Body of pancreas (tissue), 4 donors: ENCODE measurements at places on chromosomes 7 and 10.

DNA sequence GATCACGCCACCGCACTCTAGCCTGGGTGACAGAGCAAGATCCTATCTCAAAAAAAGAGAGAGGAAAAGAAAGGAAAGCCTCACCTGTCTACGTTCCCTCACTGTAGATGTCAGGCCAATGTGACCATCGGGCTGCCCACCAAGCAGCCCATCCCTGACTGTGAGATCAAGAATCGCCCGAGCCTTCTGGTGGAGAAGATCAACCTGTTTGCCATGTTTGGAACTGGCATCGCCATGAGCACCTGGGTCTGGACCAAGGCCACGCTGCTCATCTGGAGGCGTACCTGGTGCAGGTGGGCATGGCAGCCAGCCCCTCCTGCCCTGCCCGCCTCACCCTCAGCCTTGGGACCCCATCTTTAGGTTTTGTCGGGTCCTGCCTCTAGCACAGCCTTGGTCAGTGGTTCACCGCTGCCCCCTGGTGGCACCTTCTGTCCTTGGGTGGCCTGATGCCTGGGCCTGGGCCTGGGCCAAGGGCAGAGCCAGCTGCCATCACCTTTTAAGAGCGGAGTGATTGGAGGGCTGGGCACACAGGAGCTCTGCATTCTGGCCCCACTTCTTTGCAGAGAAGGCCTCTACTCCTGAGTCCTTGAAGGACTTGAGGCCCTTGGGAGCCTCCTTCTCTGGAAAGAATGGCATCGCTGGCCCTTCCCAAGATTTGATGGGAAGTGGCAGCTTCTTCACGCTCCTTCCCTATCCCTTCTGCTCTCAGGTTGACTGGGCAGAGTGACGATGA is 14.4 kb upstream of the AHCYL2 start:
- DNase-seq, result peak; percentile 91

GRCh38 chr10:89810908-89811525 is 109.6 kb downstream of the KIF20B start:
- DNase-seq, result no peak

GRCh38 chr10:119030421-119031250 is 1.1 kb downstream of the NANOS1 start:
- peak; percentile 46 for DNase-seq

DNA sequence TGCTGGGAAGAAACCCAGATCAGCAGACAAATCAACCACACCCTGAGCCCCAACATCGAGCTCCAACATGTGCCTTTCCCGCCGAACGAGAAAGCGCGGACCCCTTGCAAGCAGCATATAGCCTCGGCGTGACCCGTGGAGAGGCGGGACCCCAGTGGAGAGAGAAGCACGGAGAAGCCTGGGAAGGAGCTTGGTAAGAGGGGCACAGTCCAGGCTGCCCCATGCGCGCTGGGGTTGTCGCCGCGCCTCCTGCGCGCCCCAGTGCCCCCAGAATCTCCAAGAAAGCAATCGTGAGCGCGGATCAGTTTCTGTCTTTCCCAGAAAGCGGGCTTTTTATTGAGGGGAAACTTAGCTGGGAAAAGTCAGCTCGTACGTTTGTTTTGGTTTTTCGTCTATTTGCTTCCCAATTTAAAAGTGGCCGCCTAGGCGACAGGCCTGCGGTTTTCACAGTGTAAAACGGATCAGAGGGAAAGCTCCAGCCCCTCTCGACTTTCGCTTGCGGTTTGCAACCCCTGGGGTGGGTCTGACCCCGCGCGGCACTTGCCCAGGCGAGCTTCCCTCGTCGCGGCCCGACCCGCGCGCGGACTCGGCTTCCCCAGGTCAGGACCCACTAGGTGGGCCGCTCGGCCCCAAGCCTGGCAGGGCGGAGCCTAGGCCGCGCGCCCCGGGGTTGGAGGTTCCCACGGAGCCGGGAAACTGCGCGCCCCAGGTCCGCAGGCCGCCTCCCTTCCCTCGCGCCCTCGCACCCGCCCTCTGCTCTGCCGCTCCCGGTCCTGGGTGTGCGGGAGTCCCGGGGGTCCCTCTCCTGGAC is 31.1 kb downstream of the SKIDA1 start:
- no peak for DNase-seq
